Activated naive CD8-positive, alpha-beta T cell treated with anti-CD3 and anti-CD28 coated beads, Interleukin-2, amount 10 ng/mL, durations not matched to agents 7 days and 5 days (primary cell): ENCODE measurements at places on chromosomes 1 and 21. TPM values are rescaled to one million over a fixed set of nuclear protein-coding genes. Genes with fewer than 3 reads are reported as not detected.

The OR2M3 gene
- not detected for total RNA-seq

The TMEM125 gene
- not detected for total RNA-seq

The MARK1 gene
- total RNA-seq, result not detected

The KCNE1 gene
- total RNA-seq, result not detected

The PFKFB2 gene
- 4.6 TPM for total RNA-seq

The ZFP69B gene
- 5.2 TPM for total RNA-seq

The FNDC5 gene
- not detected for total RNA-seq

The PIK3R3 gene
- 3.4 TPM for total RNA-seq

The TMPRSS2 gene
- total RNA-seq, result not detected

The DNASE2B gene
- not detected for total RNA-seq
